ENCODE measurements at places on chromosomes 5 and 9. TPM values are rescaled to one million over a fixed set of nuclear protein-coding genes. Genes with fewer than 3 reads are reported as not detected.

Gene GPSM1
- total RNA-seq, result 2.3 TPM

Gene IRX1
- not detected for total RNA-seq

DNA sequence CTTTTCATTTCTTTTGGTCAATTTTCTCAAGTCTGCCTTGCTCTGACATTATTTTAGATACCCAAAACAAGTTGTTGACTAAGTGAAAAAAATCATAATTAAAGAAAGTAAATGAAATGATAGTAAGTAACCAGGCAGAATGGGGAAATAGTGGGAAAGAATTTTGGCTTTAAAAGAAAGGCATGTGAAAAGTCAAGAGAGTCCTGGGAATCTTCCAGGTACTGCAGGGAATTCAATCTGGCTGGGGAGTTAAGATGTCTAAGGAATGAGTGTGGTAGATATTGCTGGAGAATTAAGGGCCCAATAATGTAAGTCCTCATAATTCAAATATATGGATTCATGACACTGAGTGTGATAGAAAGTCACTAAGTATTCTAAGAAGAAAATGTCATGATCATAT, 123.1 kb upstream of the PAPPA start:
- no peak for DNase-seq

- DNase-seq, result no peak
Measured at GRCh38 chr5:79689541-79690466, at the start of gene CMYA5. TSS of gene CMYA5 (plus strand) at chr5:79689836. CDS start at chr5:79689908, 72 bp downstream.

Gene DMRT3
- total RNA-seq, result not detected

- DNase-seq, result no peak
Measured at GRCh38 chr9:116337015-116337414, 183.4 kb downstream of the PAPPA start.

DNA sequence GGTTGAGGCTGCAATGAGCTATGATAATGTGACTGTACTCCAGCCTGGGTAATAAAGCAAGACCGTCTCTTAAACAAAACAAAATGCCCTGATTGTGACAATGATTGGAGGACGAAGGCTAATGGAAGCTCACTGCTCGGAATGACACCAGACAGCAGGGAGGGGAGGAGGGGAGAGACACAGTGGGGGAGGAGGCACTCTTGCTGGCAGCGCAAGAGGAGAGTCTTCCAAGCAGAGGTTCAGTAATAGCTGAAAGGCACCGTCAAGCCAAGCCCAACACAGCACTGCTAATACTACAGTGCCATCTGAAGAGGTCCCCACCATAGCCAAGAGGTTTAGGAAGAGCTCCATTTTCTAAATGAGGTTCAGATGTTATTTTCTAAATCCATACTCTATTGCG, 102.3 kb downstream of the GLDC start:
- no peak for DNase-seq

DNA sequence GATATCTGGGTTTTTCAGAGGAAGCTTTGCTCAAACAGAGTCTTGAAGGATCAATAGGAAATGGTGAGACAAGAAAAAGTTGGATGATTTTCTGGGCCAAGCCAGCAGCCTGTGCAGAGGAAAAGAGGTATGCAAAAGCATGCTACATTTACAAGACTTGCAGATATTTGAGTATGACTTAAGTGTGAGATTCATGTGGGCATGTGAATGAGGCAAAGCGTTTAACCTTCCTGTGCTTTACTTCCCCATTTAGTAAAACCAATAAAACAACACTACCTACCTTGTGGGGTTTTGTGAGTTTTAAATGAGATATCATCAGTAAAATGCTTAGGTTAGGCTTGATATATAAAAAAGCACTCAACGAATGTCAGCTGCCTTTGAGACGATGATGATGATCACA, 58.1 kb downstream of the PIP5K1B start:
- DNase-seq, result no peak

Gene FAM78A
- 53.3 TPM for total RNA-seq

Gene IFNA8
- total RNA-seq, result not detected

DNA sequence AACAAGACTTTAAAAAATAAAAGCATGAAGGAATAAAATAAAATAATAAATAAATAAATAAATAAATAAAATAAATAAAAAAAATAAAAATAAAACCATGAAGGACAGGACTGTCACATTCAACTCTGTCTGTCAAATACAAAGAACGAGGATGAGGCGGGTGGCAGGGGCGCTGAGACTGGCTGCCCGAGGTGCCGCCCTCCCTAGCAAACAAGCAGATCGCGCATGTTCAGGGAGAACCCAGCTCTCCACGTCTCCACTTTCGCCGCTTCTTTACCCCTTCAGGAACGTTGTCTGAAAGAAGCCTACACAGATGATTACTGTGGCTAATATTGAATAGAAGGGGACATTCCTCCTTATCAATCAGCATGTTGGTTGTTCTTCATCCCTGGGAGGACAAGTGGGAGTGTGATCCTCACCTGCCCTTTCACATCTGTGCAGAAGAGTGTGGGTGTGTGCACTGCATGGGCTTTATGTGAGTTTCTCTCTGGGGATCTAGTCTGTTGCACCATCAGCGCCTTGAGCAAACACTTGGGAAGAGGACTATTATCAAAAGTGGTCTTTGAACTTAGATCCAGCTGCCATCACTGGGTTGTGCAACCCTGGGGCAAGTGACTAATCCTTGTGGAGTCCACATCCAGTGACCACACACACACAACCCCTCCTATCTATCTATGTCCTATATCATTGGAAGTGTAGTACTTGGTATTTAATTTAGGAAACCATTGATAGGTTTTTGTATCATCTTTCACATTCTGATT, 399.2 kb downstream of the IRX2 start:
- no peak for DNase-seq

- DNase-seq, result no peak
Measured at GRCh38 chr9:81032030-81032572, 657.2 kb downstream of the TLE1 start.

DNA sequence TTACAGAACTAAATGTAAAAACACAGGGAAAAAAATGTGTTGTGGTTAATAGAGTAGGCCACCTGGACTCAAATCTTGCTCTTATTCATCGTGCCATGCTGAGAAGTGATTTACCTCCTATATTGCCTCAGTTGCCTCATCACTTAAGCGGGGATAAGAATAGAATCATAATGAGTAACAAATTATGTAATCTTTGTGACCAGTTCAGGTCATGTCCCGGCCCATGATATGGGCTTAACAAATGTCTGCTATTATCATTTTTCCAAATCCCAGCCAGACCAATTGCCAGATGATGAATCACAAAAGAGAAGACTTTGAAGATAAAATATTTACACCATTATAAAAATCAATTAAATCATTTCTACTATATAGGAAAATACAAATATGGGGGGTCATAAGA, 89.8 kb downstream of the CDH6 start:
- no peak for DNase-seq

DNA sequence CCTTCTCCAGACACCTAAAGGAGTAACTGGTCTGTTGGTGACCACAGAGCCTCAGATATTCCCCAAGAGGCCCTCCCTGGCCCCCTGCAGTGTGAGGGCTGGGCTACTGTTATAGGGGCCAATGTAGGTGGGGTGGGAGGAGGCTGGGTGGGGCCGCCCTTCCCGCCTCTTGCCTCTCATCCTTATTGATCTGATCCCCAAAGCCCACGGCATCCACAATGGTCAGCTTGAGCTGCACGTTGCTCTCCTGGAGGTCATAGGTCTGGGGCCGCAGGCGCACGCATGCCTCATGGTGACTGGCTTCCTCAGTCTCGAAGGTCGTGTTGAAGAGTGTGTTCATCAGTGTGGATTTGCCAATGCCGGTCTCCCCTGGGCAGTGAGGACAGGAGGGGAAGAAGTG, 13.0 kb downstream of the SEPTIN8 start:
- no peak for DNase-seq

GRCh38 chr5:35285435-35285834, 55.1 kb upstream of the PRLR start:
- no peak for DNase-seq

Gene SLC36A3
- not detected for total RNA-seq

DNA sequence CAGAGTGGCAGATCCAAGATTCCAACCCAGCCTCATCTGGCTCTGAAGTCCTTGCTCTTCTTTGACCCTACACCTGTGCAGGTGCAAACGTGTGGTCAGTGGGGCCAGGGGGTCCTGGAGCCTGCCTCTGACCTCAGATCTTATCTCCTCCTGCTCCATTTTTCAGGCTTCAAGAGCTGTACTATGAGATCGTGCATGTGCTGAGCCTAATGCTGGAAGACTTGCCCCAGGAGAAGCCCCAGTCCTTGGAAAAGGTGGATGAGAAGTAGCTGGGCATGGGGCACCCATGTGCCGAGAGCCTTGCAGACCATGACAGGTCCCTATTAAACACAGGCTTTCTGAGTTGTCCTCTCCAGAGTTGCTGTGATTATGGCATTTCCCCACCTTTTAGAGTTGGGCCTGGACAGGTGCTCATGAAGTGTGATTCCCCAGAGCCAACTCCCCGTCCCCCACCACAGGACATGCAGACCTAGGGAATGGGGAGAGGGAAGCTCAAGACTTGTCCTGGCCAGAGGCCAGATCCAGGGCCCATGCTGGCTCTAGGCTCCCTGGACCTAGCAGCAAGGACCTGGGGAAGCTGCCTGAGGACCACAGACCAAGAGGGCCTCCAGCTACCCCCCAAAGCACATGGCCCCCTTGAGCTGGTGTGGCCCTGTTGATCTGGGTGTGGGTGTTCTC, 22.5 kb downstream of the PITX1 start:
- no peak for DNase-seq

- peak; percentile 44 for DNase-seq
Measured at GRCh38 chr9:136642439-136642921, 20.2 kb upstream of the EGFL7 start.

Gene RUFY1
- 29.2 TPM for total RNA-seq

GRCh38 chr9:75438716-75439115, 350.4 kb downstream of the OSTF1 start:
- no peak for DNase-seq

DNA sequence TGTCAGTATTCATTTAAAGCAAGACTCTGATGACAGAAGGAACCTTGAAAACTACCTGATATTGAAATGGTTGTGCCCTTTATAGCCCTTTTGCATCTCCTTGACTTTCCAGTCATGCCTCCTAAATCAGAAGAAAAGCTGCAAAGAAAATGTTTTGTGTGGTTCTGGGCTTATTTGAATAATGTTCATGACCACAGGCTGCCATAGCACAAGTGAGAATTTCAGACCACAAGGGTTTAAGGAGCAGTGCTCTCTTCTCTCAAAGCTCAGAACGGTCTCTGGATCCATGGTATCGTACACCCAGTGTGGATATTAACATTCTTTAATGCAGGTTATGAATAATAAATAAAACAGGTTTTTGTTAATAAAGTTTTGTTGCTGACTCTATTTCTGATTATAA, 54.2 kb downstream of the GPR107 start:
- DNase-seq, result no peak

Gene EHMT1
- total RNA-seq, result 184 TPM

DNA sequence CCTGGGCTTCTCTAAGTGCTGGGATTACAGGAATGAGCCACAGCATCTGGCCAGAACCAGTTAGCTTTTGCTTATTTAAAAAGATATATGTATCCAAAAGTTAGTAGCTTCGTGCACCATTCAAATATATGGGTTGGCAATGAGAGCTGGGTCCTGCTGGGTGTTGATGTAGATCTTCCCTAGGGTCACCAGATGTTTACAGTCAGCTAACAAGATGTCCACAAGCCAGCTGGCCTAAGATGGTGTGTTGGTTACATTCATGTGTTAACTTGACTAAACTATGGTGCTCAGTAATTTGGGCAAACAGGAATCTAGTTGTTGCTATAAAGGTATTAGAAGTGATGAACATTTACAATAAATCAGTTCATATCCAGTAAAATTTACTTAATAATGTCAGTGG, 948.6 kb upstream of the EDIL3 start:
- no peak for DNase-seq

DNA sequence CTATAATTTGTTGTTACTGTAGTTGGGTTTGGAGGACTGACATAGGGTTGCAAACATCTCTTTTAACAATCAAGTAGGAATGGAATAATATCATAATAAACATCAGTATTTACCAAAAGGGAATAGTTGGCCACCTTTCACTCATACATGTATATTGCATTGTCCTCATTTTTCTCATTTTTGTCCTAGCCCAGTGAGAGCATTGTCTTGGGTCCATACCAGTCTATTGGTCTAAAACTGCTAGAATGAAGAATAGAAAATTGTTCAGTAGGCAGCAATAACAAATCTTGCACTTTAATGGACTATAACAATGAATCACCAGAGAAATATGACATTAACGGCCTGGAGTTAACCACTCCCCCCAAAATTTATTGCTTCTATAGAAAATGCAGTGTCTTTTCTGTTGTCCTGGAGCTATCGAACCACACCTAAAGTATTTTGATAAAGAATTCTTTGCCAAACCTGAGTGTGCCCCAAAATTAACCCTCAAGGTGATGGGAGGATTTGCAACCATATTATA, 80.9 kb upstream of the IL33 start:
- no peak for DNase-seq

Gene FAM221B
- total RNA-seq, result not detected
